ENCODE measurements at places on chromosomes 12 and 14.

DNA sequence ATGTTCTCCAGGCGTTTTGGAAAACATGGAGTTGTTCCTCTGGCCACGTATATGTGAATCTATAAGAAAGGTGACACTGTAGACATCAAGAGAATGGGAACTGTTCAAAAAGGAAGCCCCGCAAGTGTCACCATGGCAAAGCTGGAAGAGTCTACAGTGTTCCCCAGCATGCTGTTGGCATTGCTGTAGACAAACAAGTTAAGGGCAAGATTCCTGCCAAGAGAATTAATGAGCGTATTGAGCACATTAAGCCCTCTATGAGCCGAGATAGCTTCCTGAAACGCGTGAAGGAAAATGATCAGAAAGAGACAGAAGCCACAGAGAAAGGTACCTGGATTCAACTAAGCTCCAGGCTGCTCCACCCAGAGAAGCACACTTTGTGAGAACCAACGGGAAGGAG lies 92.5 kb upstream of the EIF5 start:
- no peak for DNase-seq

DNA sequence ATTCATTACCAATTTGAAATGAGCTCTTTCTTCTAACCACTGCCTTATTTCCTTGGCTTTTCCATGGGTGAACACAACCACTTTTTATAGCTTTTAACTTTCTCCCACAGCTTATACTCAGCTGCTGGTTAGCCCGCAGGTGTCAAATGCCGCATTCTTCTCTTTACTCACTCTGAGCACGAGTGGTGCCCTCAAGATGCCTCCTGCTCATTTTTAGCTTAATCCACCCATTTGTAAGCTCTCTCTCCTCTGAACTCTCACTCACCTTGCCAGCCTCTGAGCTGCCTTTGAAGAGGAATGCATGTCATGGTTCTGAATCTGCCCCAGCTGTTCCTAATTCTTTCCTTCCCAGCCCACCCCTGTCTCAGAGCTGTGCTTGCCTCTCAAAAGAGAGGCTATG lies 449.4 kb upstream of the PRICKLE1 start:
- DNase-seq = no peak

GRCh38 chr14:68797121-68797670 lies 4.3 kb upstream of the ZFP36L1 start:
- no peak for DNase-seq

- DNase-seq = no peak
Measured at GRCh38 chr12:9936591-9936990, 4.4 kb upstream of the CLEC2A start.

- DNase-seq = no peak
Measured at GRCh38 chr12:13176256-13176655, 20.3 kb upstream of the EMP1 start.
